GM06990 (cell line): ENCODE measurements at places on chromosomes 4 and X.

- no peak for DNase-seq
These were observed 108.3 kb downstream of the APBB2 start for GRCh38 chr4:41106081-41106480.

- DNase-seq, result no peak
These were observed 100.7 kb downstream of the CRLF2 start for GRCh38 chrX:1111601-1112300.

DNA sequence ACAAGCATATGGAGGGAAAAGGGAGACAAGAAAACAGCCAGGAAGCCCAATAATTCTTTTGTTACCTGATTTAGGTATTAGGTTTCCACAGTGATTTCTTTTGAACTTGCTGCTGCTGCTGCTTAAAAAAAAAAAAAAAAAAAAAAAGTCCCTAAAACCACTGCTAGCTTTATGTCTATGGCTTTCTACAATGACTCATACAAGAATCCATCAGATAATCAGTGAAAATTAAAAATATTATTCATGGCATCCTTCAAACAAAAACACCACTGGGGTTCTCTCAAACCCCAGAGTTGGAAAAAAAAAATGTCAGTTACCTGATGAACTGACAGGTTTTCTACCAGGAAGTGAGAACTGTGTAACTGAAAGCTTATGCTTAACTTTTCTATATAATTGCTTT, 14.3 kb downstream of the EPHA5 start:
- DNase-seq, result no peak

GRCh38 chrX:48695925-48696300, 621 bp upstream of the SUV39H1 start:
- DNase-seq, result no peak

GRCh38 chrX:97397371-97397770, 513.7 kb downstream of the RPA4 start:
- no peak for DNase-seq

DNA sequence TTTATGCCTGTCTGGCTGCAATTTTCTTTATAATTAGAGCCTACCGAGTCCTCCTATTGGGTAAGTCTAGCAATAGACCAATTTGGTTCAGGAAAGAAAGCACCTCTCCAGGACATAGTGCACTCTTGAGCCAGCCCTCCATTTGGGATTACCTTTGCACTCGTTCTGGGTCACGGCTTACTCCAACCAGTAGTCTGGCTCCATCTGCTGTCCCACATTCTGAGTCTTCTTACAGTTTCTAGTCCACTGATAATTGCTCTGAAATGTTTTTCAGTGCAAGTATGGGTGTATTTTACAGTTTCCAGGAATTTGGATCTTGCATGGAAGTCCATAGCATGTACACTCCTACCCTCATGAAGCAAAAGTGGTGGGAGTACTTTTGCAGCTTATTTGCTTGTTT, 34.8 kb upstream of the USP51 start:
- no peak for DNase-seq

DNA sequence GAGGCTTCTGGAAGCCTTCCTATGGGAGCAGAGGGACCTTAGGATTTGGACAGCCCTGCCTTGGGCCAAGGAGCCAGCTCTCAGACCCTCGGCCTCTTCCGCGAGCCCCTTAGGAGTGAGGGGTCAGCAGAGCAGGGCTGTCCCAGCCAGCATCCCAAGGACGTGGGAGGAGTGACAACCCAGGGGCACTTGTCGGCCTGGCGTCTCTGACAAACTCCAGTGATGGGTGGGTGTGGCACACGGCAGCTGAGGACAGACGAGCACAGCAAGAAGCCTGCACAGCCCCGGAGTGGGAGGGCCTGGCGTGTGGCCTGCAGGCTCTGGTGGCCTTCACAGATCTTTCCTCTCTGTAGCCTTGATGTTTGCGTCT, 11.6 kb upstream of the TNIP2 start:
- no peak for DNase-seq

DNA sequence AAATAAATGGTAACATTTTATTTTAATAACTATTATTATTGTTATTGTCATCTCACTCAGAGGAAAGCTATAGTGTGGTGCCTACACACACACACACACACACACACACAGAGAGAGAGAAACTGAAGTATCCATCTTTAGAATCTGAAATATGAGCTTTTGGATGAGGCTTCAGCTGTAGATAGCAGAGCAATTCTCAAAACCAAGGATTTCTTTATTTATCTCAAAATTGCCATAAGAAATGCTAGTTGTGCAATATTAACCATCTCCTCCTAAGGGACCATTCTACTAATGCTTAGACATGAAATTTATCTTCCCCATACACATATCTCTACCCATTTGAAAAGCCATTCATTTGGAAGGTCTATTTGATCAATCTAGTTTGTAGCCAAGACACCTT, 50.1 kb upstream of the SGMS2 start:
- DNase-seq, result no peak

- DNase-seq, result no peak
These were observed 12.7 kb downstream of the ACOX3 start for GRCh38 chr4:8427761-8428287.

- DNase-seq, result no peak
These were observed 58.7 kb upstream of the KLF3 start for GRCh38 chr4:38605181-38605752.

GRCh38 chr4:8905773-8906667, 34.4 kb upstream of the HMX1 start:
- DNase-seq, result no peak

- DNase-seq, result no peak
These were observed 16.6 kb downstream of the SMPX start for GRCh38 chrX:21741364-21741763.

DNA sequence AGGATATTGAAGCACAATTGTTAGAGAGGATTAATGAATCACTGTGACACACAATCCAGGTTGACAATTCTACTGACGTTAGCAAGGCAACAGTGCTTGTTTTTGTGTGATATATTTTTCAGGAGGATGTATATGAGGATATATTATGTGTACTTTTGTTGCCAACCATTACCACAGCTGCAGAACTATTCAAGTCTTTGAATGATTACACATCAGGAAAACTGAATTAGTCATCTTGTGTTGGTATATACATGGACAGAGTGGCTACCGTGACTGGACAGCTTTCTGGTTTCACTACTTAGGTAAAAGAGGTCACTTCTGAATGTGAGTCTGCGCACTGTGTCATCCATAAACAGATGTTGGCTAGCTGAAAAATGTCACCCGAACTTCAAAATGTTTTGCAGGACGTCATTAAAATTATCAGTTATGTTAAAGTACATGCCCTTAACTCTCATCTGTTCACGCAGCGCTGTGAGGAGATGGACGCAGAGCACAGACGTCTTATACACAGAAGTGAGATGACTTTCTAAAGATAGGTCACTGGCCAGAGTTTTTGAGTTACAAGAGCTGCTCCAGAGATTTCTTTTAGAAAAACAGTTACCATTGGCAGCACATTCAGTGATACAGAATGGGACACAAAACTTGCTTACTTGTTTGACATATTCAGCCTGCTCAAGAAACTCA, 69.0 kb downstream of the MRPL1 start:
- no peak for DNase-seq

GRCh38 chrX:15546745-15547144, 46.1 kb downstream of the BMX start:
- no peak for DNase-seq

DNA sequence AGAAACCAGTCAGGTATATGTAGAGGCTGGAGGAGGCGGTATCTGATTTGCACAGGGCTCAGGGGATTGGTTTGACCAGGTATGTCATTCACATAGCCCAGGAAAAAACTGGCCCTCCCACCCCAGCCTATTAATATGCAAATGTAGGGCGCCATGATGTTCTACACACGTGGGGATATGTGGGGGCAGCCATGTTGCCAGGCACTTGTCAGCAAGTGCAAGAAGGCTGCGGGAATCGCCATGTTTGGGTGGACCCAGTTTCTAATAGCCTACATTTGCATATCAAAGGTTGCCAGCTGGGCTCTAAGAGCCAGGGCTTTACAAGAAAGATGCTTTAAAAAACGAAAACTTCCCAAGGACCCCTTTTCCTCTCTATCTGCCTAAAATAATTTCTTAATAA, 335.1 kb downstream of the SMARCA1 start:
- DNase-seq, result no peak

- DNase-seq, result no peak
These were observed 42.4 kb downstream of the SMARCA1 start for GRCh38 chrX:129480889-129481288.

- no peak for DNase-seq
These were observed 11.1 kb downstream of the EXOC1L start for GRCh38 chr4:55830716-55831115.

- DNase-seq, result no peak
These were observed 2.0 kb upstream of the EDA start for GRCh38 chrX:69613946-69614345.

GRCh38 chrX:138921031-138921430, 209.5 kb upstream of the FGF13 start:
- DNase-seq, result no peak

GRCh38 chrX:101057093-101057714, 5.3 kb upstream of the TRMT2B start:
- DNase-seq, result peak; percentile 18

GRCh38 chr4:102483120-102483519, 18.0 kb upstream of the NFKB1 start:
- no peak for DNase-seq

- DNase-seq, result no peak
These were observed 132.5 kb upstream of the FMR1 start for GRCh38 chrX:147779173-147779572.

- DNase-seq, result no peak
These were observed 43.5 kb downstream of the ASIC5 start for GRCh38 chr4:155822572-155822971.

GRCh38 chr4:86971355-86971683, 36.5 kb downstream of the AFF1 start:
- no peak for DNase-seq

DNA sequence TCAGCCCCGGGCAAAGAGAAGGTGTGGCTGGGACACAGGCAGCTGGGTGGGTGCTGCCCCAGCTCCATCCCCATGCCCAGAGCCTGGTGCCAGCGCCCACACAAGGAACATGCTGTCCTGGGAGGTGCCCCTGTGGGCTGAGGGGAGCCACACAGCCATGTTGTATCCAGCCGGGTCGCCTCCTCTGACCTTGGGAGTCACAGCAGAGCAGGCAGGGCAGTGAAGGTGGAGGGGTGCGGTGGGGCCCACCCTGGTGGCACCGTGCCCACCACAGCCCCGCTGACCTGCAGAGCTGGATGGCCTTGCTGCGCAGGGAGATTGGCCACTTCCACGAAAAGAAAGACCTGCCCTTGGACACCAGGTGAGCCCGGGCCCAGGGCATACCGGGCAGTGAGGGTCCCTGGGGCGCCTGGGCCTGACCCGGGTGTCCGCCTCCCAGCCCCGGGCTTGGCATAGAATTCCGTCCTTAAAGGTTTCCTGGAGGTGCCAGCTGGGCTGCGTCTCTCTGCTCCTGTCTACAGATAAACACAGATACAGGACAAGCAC, 18.7 kb upstream of the ADD1 start:
- DNase-seq, result peak; percentile 4

- no peak for DNase-seq
These were observed 158.8 kb downstream of the ADGRA3 start for GRCh38 chr4:22356987-22357596.

DNA sequence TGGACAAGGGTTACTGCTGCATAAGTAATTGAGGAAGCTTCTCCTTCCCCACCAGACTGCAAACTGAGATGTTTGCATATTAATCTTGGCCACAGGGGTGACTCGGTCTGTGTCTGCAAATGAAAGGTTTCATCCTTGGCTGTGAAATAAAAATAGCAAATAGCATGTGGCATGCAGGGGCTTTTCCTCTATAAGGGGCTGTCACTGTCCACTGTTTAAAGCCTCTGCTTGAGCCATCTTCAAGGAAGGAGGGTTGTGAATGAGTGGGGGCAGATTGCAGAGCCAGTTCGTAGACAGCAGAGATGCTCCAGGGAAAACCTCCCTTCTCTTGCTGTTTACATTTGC, 33.3 kb downstream of the TMSB4X start:
- no peak for DNase-seq

GRCh38 chr4:118962540-118962939, 73.9 kb downstream of the SYNPO2 start:
- DNase-seq, result no peak

GRCh38 chr4:137748616-137749015, 216.3 kb upstream of the PCDH18 start:
- DNase-seq, result no peak

DNA sequence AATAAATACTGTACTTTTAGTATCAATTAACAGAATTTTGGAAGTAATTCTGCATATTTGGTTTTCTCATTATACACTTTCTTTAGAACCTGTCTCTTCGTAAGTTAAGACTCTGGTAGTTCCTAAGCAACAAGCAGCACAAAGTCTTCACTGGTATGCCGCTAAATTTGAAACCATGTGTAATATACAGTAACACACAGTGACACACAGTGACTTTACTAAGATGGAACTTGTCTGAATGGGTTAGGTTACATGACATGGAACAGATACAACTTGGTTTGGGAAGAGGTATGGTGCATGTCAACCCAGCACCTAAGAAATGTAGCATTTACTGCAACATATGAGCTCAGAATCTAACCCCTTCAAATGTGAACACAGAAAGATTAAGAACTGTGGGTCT, 83.5 kb upstream of the PRSS48 start:
- DNase-seq, result no peak

GRCh38 chr4:103996064-103996463, 276.3 kb upstream of the TACR3 start:
- DNase-seq, result no peak

- no peak for DNase-seq
These were observed 551.5 kb upstream of the PITX2 start for GRCh38 chr4:111174331-111174730.

- DNase-seq, result peak; percentile 64
These were observed 346.3 kb downstream of the FBXW7 start for GRCh38 chr4:152189451-152190179.

DNA sequence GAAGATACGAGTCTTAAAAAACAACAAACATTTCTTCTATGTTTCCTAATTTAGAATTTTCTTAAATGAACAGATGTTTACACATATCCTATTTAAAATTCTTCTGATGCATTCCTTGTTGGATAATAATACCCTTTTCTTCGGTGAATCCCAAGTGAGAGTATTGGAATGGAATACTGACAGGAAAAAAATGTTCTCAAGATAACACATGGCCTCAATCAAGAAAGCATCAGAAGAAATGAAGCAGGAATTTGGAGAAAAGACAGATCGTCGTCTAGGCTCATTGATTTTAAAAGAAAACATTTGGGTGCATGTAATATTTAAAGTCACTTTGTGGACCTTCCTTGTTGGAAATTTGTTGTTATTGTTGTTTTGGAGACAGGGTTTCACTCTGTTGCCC, 196.9 kb upstream of the ANK2 start:
- DNase-seq, result no peak

DNA sequence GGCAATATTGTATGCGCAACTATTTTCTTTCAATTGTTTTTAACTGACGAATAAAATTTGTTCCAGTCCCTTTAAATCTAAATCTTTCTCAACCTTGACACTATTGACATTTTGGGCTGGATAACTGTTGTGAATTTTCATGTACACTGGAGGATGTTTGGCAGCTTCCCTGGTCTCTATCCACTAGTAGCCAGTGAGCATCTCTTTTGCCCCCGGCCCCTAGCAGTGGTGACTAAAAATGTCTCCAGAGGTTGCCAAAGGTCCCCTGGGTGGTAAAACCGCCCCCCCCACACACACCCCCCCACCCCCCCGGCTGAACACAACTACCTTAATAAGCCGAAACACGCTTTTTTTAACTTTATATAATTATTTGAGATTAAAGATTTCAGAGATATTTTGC, 514 bp downstream of the FANCB start:
- no peak for DNase-seq
